Globus pallidus (tissue), 1 donor: ENCODE measurements at places on chromosomes 1 and 21.

GRCh38 chr1:46423574-46424240 is 29.6 kb downstream of the FAAH start:
- no peak for DNase-seq

- no peak for DNase-seq
Measured at GRCh38 chr1:241645199-241645598, 5.0 kb upstream of the CHML start.

GRCh38 chr1:226548256-226549093 is at the start of gene STUM:
TSS of gene STUM (plus strand) at chr1:226548764. CDS start at chr1:226548905, 141 bp downstream.
- DNase-seq = peak; percentile 23

GRCh38 chr1:173852105-173852504 is 15.7 kb downstream of the GAS5 start:
- DNase-seq = no peak

- DNase-seq = no peak
Measured at GRCh38 chr1:204089044-204089751, 16.3 kb downstream of the SOX13 start.
